ENCODE measurements at places on chromosomes 5 and 9.

GRCh38 chr9:21053851-21054250 lies 22.4 kb upstream of the HACD4 start:
- no peak for DNase-seq

- DNase-seq, result no peak
Observed at GRCh38 chr5:54311176-54311677, 854 bp upstream of the ARL15 start.

- DNase-seq, result no peak
Observed at GRCh38 chr5:169956756-169957155, 23.5 kb downstream of the INSYN2B start.

GRCh38 chr5:15938961-15939360 lies 240.6 kb downstream of the MARCHF11 start:
- no peak for DNase-seq

GRCh38 chr9:85172001-85172978 lies 502.8 kb downstream of the NTRK2 start:
- DNase-seq, result no peak

GRCh38 chr9:5375091-5375490 lies 35.4 kb upstream of the RLN1 start:
- no peak for DNase-seq

GRCh38 chr5:117486261-117486660 lies 911.6 kb upstream of the SEMA6A start:
- DNase-seq, result no peak

DNA sequence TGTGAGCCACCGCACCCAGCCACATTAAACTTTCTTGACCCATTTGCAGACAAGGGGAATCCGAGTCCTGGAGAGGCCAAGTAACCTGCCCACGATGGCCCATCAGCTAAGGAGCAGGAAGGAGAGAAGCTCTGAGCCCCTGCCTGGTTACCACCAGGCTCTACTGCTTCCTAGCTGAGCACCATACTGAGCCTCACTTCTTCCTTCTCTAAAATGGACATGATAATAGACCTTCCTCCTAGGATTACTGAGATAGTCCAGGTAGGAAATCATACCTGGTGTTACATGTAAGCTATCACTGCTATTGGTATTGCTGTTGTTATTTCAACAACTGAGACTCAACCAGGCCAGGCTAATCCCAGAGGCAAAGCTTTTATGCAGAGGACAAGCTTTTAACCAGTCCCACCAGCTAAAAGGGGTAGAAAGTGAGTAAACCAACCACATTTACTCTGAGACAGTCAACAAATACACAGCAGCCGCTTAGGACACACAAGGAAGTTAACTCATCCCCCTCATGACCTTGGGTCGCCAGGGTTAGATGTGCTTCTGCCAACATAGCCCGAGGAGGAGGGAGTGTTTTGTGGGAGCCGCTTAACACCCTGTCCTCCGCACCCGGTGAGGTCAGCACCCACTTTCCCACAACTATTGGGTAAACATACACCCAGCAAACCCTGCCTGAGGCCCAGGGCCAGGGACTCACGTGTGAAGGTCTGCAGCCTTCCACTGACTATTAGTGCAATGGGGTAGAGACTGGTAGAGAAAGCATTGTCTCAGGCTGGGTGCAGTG lies 20.6 kb upstream of the PTGES start:
- no peak for DNase-seq

DNA sequence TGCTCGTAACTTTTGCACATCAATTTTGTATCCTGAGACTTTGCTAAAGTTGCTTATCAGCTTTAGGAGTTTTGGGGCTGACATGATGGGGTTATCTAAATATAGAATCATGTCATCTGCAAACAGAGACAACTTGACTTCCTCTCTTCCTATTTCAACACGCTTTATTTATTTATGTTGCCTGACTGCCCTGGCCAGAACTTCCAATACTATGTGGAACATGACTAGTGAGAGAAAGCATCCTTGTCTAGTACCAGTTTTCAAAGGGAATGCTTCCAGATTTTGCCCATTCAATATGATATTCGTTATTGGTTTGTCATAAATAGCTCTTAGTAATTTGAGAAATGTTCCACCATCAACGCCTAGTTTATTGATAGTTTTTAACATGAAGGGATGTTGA lies 65.4 kb upstream of the CDH12 start:
- DNase-seq, result no peak

DNA sequence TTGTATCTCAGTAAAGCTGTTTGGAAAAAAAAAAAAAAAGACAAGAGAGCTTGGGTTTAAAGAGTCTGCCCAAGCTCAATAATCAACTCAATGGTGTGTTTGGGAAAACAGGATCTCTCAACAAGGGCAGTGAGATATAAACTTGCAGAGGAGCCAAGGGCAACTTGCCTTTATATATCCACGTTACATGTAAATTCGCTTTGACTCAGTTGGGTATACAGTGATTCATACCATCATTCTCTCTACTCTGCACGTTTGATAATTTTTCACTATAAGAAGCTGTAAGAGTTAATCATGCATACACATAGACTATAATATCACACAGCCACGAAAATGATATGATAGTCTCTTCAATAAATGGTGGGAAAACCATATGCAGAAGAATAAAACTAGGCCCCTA lies 24.9 kb downstream of the ADAM19 start:
- DNase-seq, result no peak

- DNase-seq, result no peak
Observed at GRCh38 chr5:138364576-138364975, 12.1 kb downstream of the KDM3B start.

- no peak for DNase-seq
Observed at GRCh38 chr9:118273048-118273447, 568.8 kb downstream of the TLR4 start.

DNA sequence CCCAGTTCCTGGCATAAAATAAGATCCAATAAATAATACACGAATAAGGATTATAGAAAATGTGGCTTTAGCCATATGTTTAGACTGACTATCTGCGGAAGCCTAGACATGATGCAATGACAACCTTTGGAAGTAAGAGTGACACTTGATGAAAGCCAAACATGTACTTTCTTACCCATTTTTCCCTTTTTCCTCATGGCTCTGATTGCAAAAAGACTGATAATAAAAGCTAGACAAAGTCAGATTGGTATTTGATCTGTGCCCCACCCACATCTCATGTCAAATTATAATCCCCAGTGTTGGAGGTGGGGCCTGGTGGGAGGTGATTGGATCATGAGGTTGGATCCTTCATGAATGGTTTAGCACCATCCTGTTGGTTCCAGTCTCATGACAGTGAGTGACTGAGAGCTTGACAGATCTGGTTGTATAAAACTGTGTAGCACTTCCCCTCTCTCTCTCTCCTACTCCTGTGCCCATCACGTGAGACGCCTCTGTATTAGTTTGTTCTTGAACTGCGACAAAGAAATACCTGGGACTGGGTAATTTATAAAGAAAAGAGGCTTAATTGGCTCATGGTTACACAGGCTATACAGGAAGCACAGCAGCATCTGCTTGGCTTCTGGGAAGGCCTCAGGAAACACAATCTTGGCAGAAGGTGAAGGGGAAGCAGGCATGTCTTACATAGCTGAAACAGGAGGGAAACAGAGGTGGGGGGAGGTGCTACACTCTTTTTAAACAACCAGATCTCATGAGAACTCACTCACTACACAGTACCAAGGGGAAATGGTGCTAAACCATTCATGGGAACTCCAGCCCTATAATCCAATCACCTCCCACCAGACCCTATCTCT lies 243.4 kb upstream of the PIK3R1 start:
- DNase-seq, result no peak

DNA sequence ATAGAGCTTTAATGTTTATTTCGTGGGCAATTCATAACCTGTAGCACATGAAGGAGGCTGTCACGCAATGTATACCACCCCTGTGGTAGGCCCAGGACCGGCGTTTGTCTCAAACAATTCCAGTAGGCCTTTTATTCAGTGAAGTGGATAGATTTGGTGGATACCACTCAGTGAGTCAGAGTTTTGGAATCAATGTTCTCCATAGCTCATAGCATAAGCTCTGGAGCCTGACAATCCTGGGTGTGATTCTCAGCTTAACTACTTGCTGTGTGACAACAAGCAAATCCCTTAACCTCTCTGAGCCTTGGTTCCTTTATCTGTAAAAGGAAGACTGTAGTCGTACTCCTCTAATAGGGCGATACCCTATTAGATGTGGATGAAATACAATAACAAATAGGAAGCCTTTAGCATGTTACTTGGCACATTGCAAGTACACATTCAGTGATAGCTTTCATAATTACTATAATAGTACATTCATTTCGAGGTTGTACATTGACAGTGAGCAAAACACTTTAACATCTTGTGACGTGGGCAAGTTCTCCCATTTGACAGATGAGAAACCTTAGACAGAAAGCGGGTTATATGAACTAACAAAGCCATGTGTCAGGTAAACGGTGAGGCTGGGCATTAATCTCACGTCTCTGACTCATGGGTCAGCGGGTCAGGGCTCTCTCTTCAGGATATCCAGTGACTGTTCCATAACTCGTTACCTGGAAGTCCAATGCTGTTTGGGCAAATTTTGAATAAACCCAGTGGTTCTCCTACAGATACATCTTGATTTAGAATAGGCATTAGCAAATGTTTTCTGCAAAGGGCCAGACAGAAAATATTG lies 130.8 kb downstream of the C9orf152 start:
- DNase-seq, result no peak

GRCh38 chr5:72662936-72663335 lies 153.5 kb upstream of the TNPO1 start:
- DNase-seq, result no peak

DNA sequence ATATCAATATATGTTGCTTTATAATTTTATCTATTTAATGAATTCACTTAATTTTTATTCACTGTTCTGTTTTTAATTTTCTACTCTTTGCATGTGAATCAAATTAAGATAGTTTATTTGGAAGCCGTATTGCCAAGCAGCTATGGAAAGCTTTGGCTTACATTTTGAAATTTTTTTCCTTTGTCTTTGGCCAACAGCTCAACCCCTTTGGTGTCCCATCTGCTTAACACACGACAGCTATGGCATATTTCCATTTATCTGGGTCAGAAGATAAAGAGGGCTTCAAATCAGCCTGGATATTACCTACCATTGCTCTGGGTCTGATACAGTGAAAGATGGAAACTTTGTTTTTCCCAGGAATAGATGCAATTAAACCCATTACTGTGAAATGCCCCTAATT lies 201.0 kb downstream of the WDR70 start:
- DNase-seq, result no peak

DNA sequence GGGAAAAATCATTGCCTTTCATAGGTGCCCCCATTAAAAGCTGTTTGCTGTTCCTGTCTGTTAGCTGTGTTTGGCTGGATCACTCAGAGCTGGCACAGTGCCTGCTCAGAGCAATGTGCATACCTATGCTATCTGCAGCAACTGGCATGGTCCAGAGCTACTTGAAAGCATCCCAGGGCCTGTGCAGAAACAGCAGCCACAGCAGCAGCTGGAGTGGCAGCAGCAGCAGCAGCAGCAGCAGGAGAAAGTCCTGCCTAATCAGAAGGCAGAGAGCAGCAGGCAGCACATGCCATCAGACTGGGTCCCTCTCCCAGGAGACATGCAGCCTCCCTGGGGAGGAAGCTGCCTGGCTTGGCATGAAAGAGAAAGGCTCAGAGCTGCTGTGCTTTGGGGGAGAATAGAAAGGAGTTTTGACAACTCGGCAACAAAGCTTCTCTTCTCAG lies 243.8 kb upstream of the WWC1 start:
- DNase-seq, result no peak

- no peak for DNase-seq
Observed at GRCh38 chr5:158895588-158895987, 204.1 kb downstream of the EBF1 start.

DNA sequence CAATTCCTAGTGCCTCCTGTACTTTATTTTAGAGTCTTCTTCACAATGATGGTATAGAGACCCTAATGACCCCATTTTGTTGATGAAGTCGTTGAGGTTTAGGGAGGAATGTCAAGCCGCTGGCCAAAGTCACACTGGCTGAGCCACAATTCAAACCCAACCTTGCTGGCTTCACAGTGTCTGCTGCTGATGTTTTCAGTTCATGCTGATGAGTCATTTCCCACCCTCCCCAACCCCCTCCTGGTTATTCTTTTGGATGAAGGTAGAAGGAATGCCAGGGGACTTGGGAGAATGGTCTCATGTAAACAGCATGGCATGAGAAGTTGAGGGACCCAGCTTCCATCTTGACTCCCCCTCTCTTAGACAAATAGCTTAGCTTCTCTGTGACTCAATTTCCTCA lies 68.6 kb downstream of the TMEM252 start:
- DNase-seq, result no peak

DNA sequence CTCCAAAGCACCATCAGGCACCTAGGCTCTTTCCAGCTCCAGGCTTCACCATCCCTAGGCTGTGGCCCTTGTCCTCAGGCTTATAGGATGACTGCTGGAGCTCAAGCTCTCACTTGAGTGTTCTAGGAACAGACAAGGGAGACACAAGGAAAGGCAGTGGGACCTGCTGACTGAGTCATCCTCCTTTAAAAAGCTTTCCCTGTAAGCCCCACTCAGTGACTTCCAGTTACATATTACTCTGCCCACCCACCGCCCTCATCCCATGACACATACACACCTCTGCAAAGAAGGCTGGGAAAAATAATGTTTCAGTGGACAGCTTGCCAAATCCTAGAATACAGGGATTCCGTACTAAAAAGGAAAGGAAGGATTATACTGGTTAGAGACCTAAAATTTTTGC lies 154.2 kb upstream of the ZNF366 start:
- no peak for DNase-seq

DNA sequence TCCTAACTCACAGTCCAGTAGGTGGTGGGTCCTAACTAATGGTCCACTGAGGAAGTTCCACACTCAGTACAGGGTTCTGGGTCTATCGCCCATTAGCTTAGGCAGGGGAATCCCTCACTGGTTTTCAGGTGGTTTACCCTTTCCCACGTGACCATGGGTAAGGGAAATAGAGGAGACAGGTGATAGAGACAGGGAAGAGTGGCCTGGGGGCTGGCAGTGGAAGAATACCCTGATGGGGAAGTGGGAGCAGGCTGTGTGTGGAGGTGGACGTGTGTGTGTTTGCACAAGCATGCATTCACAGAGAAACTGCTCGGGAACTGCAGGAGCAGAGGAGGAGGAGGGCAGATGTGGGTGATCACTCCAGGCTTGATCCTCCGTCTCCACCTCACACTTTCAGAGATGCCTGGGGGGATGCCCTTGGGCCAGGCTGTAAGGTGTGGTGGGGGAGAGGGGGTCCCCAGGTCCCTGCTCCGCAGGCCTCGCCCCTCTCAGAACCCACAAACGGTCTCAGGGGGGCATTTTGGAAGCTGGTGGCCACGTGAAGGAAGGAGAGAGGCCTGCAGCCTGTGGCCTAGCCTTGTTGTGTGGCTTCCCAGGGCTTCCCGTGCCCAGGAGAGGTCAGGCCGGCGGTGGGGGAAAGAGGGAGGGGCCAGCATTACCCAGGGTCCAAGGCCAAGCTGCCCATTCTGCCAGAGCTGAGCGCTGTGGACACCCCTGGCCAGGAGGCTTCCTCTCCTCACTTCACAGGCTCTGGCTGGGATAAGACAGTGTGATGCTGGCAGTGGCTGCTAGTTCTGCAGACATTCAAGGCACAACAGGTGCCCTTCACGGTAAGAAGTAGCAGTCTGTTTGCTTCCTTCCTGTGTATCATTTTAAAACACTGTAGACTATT lies 80.0 kb downstream of the OTULIN start:
- no peak for DNase-seq

GRCh38 chr5:150278046-150278730 lies 11.4 kb downstream of the CAMK2A start:
- no peak for DNase-seq
